ENCODE measurements at places on chromosomes 16 and 17.

DNA sequence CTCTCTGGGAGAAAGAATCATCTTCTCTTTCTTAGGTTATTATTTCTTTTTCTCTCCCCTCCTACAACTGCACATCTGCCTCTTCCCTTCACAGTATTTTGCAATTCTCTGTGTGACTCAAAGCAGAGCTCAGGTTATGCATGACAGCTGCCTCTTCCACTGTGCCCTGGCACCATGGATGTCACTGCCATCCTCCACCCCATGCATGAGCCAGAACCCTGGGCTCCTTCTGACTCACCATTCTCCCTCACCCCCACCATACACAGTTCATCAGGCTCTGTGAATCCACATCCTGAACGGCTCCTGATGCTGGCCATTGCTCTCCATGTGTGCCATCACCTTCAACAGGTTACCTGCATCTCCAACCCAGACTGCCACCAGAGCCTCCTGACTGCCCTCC is 23.9 kb downstream of the CA10 start:
- no peak for DNase-seq

DNA sequence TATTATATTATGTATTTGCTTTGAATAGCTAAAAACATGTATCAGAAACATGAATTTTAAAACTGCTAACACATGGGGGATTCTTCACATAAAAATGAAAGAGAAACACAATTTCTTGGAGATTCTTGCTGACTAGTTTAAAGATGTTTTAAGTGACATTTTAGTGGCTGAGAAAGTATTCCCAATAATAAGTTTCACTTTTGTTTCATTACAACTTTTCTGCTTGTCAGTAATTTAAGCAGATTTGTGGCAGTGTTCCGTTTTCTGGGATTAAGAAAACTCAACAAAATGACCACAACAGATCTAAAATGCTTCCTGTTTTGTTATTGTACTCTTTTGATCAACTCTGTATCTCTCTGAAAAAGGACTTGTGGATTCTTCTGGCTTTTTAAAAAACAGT is 75.9 kb downstream of the NLK start:
- no peak for DNase-seq

DNA sequence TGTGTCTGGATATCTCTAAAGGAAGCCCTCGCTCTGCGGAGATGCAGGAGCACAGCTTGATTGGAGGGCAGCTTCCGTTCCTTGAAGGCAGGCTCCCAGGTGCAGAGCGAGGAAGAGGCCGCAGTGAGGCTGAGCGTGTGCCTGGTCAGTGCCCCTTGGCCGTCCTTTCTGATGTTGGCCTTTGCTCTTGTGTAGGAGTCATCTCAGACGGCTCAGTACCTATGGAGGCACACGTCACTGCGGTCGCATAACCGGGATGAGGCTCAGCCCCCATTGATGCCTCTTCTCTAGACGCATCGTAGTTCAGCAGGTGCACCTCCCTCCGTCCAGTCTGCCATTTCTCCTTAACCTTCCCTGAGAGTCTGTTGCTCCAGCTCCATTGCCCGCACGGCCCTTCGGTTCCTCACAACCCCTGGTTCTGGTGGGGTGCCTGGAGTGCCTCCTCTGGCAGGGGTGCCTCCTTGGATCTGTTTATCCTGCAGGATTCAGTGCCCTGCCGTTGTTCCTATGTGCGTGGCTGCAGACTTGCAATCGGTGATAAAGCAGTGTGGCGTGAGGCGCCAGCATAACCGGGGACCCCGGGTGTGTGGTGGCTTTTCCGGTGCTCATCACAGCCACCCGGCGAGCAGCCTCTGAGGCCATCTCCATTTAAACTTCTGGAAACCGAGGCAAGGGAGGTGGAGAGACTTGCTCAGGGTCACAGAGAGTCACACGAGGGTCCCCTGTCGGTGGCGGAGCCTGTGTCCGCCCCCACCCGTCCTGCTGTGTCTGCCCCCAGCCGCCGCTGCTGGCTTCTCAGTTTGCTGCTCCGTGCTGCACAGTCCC is 188.8 kb upstream of the CHMP6 start:
- DNase-seq, result no peak

DNA sequence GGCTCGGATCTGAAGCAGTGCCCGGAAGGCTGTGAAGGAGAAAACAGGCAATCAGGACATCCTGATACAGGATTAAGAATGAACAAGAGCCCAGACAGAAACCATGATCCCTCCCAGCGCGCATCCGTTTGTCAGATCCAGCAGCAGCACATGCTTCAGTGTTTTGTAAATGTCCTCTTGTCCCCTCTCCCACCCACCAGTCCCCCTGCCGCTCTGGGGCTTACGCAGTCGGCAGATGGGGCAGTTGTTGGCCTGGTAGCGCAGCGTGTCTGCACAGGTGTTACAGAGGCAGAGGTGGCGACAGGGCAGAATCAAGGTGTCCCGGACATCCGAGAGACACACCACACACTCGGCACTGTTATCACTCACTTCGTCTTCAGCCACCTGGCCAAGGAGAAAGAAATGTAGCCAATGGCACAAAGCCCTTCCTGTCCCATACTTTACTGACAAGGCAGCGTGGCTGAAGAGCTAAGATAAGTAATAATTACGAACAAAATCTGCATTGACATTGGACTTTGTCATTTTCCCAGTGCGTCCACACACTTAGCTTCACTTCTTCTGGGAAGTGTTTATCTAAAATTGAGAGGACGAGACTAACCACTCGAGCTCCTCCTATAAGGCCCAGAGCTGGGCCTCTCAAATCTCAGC is 20.7 kb upstream of the FOXJ1 start:
- no peak for DNase-seq

GRCh38 chr17:7727886-7728285 is 10.3 kb downstream of the DNAH2 start:
- no peak for DNase-seq

GRCh38 chr17:82396601-82397435 is 21.3 kb upstream of the HEXD start:
- DNase-seq, result no peak

GRCh38 chr16:13779676-13780075 is 140.3 kb upstream of the ERCC4 start:
- no peak for DNase-seq

GRCh38 chr16:71339236-71340171 is 19.0 kb upstream of the CALB2 start:
- DNase-seq, result no peak

DNA sequence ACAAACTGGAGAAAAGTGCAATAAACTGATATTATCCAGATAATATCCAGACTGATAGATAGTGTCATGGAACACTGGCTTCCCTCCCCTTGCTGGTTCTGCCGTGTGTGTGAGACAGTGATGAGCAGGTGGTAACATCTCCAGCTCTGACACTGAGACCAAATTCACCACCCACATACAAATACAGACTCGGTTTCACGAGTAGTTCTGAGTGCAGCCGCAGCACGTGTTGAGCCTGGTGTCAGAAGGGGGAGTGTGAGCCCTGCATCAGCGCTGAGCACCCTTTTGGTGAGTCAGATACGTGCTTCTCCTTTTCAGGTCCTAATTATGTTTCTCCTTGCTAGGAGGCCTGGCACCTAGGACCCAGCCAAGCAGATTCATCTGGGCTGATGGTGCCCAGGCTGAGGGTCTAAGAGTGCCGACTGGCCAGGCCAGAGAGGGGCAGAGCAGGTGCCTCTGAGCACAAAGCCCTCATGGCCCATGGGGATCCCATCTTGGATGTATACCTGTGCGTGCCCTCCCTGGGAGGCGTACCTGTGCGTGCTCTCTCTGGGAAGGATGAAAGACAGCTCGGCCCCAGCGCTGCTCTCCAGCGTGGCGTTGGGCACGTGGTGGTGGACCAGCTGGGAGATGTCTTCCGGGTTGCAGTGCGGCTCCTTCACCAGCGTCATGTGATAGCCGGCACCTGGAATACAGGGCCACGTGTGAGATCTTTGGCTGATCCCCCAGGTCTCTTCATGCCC is 27.3 kb upstream of the RNPS1 start:
- DNase-seq, result no peak

- DNase-seq, result no peak
Observed at GRCh38 chr17:35760587-35760986, at the start of gene C17orf50. Gene C17orf50 (plus strand): TSS chr17:35760887. CDS start chr17:35760942, 55 bp downstream.

DNA sequence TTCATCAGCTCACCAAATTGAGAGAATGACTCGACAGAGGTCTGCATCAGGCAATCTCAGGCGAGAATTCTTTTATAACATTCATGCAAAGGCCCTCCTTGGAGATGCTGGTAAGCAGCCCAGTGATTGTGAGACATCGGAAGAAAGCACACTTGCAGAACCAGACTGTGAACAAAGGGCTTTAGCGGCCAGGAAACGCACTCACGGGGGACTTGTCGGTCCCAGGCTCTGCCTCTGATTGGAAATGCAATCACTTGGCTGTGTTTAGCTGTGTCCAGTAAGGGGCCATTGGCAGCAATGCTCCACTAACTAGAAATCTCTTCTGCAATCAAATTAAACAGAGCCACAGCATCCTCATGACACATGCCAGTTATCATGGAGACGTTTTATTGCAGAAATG is 226.7 kb upstream of the CDH13 start:
- no peak for DNase-seq

- no peak for DNase-seq
Observed at GRCh38 chr17:51739245-51739886, 419.1 kb downstream of the CA10 start.

GRCh38 chr17:82117139-82118090 is 19.4 kb upstream of the FASN start:
- no peak for DNase-seq

DNA sequence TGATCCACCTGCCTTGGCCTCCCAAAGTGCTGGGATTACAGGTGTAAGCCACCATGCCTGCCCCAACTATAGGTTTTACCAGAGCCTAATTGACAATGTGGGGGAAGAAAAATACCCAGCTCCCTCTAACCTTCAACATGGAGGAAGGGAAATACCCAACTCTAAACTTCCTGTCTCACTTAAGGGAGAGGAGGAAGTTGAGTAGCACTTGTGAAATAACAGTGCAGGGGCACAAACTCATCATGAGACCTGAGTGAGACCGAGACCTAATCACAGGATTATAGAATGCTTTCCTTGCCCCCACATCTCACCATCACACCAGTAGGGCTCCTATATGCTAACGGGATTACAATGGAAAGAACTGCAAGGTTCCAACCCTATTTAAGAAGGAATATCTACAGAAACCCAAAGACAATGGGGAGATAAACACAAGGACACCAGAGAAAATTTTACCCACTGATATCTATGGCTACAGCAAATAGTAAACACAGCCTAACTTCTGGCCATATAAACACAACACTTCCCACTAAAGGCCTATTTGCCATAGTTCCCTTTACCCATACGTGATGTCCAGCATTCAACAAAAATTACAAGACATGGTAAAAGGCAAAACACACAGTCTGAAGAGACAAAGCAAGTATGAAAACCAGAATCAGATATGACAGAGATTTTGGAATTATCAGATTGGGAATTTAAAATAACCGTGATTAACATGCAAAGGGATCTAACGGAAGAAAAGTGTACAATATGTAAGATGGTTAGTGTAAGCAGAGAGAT is 26.9 kb downstream of the OR3A1 start:
- DNase-seq, result no peak

- DNase-seq, result no peak
Observed at GRCh38 chr16:86966777-86967176, 350.4 kb downstream of the C16orf95 start.

GRCh38 chr16:68355447-68356248 is 44.8 kb downstream of the PRMT7 start:
- DNase-seq, result no peak

- no peak for DNase-seq
Observed at GRCh38 chr17:32831223-32831622, 45.7 kb downstream of the MYO1D start.

- DNase-seq, result no peak
Observed at GRCh38 chr16:13951611-13952010, 31.7 kb downstream of the ERCC4 start.
